ENCODE measurements at places on chromosomes 2 and 18. TPM values are rescaled to one million over a fixed set of nuclear protein-coding genes. Genes with fewer than 3 reads are reported as not detected.

Gene POTEC
- not detected for total RNA-seq

Gene ATP6V1C2
- not detected for total RNA-seq

Gene KIAA2012
- total RNA-seq = not detected

Gene KRTCAP3
- 0.13 TPM for total RNA-seq

Gene NCKAP5
- 1.2 TPM for total RNA-seq

Gene EMILIN2
- total RNA-seq = 10.3 TPM

Gene IGFBP2
- total RNA-seq = 807 TPM

Gene FAM98A
- total RNA-seq = 39.2 TPM

Gene CDH20
- not detected for total RNA-seq

Gene PMAIP1
- total RNA-seq = 1.9 TPM

Gene VIT
- 0.12 TPM for total RNA-seq

Gene PTPRM
- 100 TPM for total RNA-seq

Gene IGFBP5
- total RNA-seq = 270 TPM

Gene IL1F10
- not detected for total RNA-seq

Gene SEPTIN10
- 146 TPM for total RNA-seq
